ENCODE measurements at places on chromosomes 1 and 21.

GRCh38 chr1:174051956-174052355 lies 29.8 kb upstream of the RC3H1 start:
- DNase-seq = no peak

- no peak for DNase-seq
Measured at GRCh38 chr1:114448370-114449036, 62.5 kb downstream of the TRIM33 start.

- DNase-seq = no peak
Measured at GRCh38 chr1:202964791-202965410, 2.2 kb downstream of the CYB5R1 start.

GRCh38 chr1:57296726-57297250 lies 127.1 kb downstream of the DAB1 start:
- DNase-seq = no peak

DNA sequence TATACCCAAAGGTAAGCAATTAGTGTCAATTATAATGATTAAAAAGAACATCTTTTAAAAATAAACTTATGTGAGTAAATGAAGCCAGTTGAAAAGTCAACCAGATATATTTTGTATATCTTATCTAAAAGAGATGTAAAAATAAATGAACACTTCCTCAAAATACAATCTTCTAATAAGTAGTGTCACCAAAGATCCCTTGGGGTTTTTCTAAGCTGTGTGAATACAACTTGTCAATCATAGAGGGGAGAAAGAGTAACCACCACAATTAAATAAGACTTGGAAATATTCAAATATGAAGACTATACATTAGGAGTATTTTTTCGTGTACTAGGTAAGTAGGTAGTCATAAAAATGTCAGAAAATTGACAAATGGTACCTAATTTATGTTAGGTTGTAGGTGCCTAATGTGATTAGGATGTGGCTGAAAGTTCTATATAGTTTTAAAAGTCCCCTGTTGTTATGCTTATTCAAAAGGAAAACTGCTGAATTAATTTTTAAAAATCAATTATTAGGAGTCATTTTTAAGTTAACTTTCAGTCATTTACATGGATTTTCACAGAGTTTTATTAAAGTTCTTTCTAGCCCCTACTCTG lies 72.6 kb downstream of the RASAL2 start:
- DNase-seq = no peak

GRCh38 chr1:147600119-147601111 lies 59.1 kb downstream of the BCL9 start:
- no peak for DNase-seq

DNA sequence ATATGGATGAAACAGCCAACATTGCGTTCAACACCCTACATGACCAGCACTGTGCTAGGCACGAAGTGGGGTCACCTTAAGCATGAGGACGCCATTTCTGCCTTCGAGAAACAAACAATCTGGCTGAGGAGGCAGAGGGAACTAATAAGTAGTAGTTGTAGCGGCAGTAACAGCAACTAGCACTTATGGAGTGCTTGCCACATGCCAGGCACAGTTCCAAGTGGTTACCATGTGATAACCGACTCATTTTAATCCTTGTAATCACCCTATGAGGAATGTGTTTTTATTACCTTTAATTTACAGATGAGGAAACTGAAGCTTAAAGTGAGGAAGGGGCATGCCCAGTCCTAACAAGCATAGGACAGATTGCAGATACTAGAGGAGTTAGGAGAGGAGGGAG lies 33.7 kb downstream of the KCND3 start:
- no peak for DNase-seq

GRCh38 chr1:158008630-158009029 lies 15.2 kb downstream of the KIRREL1 start:
- DNase-seq = no peak

DNA sequence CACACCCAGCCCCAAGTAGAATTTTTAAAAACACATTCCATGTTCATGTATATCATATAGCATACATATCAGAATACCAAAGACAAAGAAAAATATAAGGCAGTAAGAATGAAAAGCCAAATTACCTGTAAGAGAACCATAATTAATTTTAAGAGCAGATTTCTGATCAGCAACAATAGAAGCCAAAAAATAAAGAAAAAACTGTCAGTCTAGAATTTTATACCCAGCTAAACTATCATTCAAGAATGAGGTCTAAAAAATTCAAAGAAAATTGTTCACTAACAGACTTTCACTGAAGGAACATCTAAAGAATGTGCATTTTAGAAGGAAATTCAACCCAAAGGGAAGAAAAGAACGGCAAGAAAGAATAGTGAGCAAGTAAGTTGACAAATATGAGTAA lies 10.6 kb upstream of the FUCA1 start:
- DNase-seq = no peak

DNA sequence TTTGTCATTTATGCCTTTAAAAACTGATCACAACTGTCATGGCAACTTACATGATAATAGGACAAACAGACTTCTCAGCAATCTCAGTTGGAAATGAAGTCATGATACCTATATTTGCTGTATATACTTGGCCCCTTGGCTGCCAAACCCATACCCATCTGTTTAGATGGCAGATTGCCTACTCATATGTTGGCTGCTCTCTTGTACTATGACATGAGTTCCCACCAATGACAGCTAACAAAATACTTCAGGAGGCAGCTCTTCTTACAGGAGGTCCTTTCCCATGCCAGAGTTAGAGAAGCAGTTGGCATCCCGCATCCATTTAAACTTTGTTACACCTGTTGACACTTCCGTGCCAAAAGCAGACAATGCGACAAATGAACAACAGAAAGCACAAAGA lies 603.1 kb upstream of the ADGRL2 start:
- no peak for DNase-seq

GRCh38 chr1:233664804-233665574 lies 51.1 kb downstream of the KCNK1 start:
- DNase-seq = no peak

DNA sequence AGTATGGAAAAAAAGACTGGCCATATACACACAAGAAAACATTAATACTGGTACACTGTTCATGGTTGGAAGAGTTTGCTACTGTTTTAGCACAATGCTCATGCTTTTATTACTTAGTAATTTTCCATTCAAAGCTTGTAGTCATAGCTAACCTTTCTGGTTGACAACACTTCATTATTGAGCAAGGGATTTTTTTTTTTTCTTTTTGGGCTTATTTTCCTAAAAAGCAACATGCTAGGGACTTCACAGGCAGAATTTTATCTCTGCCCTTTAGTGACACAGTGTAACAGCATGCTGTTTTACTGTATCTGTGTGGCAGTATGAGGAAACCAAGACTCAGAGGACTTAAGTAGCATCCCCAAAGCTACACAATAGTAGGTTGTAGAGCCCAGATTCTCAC lies 58.5 kb downstream of the FGGY start:
- DNase-seq = no peak
